Activated CD8-positive, alpha-beta T cell treated with anti-CD3 and anti-CD28 coated beads for 36 hours (primary cell): ENCODE measurements at places on chromosomes 13 and 19. TPM values are rescaled to one million over a fixed set of nuclear protein-coding genes. Genes with fewer than 3 reads are reported as not detected.
A peak's percentile ranks its signal among the peaks of the same experiment; 100 is the strongest.

The ZNF90 gene
- 21.4 TPM for total RNA-seq

DNA sequence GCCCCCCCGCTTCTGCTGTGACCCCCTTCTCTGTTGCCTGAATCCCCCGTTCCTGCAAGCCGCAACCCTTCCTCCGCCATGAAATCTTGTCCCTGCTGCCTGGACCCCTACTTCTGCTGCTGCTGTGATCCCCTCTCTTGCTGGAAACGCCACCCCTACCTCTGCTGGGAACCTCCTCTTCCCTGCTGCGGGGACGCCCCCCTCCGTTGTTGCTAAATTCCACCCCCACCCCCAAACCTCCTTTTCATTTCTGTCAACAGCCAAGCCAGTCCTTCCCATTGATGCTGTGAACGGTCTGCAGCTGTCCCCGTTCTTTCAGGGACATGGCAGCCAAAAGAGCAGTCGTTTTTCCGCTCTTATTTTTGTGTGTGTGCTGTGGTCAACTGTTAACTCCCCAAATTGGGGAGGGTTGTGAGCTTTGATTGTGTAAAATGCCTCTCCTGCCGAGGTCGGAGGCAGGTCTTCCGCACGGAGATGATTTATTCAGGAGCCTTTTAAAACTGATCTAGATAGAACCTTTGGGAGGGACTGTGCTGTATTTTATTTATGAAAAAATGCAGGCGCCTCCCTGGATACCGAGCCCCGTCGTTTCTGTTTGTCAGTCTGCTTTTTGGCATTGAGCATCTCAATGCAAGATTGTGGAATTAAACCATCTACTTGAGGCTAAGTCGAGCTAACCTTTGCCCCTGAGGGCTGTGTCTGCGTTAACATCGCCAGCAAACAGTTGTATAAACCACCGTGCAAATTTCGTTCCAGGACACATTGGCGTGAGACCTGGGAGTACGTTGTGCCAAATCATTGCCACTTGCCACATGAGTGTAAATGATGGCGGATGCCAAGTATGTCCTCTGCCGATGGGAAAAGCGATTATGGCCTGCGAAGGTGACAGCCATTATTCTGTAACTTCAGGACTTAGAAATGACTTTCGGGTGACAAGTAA is 27.9 kb upstream of the NDUFS7 start:
- peak; percentile 26 for DNase-seq

- DNase-seq: peak; percentile 46
These were observed 8.9 kb upstream of the VN1R1 start for GRCh38 chr19:57465680-57466381.

DNA sequence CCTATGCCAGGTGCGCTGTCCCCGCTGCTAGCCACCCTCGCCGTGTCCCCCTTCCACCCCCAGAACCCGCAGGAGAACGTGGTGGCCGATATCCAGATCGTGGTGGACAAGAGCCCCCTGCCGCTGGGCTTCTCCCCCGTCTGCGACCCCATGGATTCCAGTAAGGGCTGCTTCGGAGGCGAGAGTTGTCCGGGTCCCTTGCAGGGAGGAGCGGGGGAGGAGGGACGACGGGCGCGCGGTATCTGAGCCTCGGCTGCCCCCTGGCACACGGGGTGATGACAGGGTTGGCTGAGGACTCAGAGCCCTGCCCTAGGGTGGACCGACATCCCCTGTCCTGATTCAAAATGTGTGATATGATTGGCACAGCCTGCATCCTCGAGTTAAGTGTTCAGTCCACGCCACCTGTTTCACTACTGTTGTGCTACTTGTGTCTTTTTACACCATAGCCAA is 653 bp downstream of the MVB12A start:
- DNase-seq: peak; percentile 53

The CEACAM4 gene
- not detected for total RNA-seq

The ZNF613 gene
- total RNA-seq: 3.5 TPM

The ZNF433 gene
- 2.1 TPM for total RNA-seq

- DNase-seq: no peak
These were observed 382.7 kb downstream of the MYO16 start for GRCh38 chr13:109012115-109012514.

- DNase-seq: no peak
These were observed 58.5 kb downstream of the TRPM4 start for GRCh38 chr19:49216071-49216470.

The SRRM5 gene
- total RNA-seq: 0.54 TPM

GRCh38 chr13:41500511-41500910 is 43.2 kb downstream of the RGCC start:
- DNase-seq: peak; percentile 63

- DNase-seq: no peak
These were observed 633 bp downstream of the MYH14 start for GRCh38 chr19:50204081-50204428.

DNA sequence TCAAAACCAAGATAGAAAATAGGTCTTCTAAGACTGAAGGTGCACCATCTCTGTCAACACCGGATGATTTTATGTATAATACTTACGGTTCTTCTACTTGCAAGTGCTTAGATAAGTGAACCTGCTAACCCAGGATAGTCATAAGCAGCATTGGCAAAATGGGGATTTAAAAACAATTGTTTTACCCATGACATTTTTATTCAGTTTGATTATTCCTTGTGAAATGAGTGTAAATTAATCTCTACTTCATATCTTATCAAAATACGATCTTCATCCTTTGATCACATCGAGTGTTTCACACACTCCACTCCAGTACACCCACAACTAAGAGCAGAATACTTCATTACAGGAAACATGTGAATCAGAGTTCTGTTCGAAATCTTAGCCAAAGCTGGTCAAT is 23.0 kb upstream of the MTRF1 start:
- no peak for DNase-seq

DNA sequence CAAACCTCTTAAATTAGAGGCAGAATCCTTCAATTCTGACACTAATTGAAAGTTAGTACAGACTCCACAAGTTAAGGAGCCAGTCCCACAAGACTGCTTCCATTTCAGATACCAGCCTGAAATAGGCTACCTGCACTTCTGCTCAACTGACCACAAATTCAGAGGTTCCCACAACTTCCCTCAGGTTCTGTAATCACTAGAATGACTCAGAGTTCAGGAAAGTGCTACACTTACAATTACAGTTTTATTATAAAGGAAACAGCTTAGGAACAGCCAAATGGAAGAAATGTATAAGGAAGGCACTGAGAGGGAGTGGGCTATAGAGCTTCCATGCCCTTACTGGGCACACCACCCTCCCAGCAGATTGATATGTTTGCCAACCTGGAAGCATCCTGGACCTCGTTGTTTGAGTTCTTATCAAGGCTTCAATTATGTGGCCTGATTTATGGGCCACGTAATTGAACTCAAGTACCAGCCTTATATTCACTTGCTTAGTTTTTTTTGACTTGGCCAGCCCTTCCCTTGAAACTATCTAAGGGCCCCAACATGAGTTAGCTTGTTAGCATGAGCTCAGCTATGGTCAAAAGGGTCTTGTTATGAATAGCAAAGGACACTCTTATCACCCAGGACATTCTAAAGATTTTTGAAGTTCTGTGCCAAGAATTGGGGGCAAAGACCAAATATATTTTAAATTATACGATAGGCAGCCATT is 25.9 kb downstream of the NBEA start:
- no peak for DNase-seq

GRCh38 chr19:823565-824121 is 1.9 kb upstream of the PLPPR3 start:
- DNase-seq: no peak

- DNase-seq: peak; percentile 44
These were observed 25.1 kb upstream of the CD70 start for GRCh38 chr19:6616011-6616410.

The ZNF599 gene
- total RNA-seq: 3.5 TPM

The SPACA4 gene
- not detected for total RNA-seq

DNA sequence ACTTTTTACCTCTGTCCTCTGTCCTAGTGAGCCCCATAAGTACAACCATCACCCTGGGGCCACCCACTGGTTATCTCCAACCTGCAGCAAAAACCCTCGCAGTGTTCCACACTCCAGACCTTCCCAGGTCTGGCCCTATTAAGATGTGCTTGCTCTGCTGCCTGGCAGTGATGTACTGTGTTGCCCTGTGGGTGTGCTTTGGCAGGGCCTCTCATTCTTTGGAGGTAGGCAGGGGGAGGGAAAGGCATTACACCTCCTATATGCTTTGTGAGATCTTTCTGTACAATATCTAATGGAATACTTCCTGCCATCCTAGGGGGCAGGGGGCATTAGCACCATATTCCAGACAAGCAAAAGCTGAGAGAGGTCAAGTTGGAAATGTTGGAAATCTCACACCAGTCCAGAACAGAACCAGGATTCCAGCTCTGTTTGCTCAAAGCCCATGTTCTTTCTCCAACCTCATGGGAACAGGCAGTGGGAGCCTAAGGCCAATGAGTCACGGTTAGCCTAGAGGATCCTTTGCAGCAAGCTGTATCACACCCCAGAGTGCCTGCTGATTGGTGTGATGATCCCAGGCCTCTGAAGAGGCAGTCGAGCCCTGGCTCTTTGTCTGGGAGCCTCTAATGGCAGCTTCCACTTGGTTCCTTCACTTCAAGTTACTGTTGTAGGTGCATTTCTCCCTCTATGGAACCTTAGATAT is 59.7 kb upstream of the UBL3 start:
- DNase-seq: no peak

GRCh38 chr13:92657565-92657964 is 569.0 kb upstream of the GPC6 start:
- DNase-seq: no peak

- DNase-seq: no peak
These were observed 25.1 kb downstream of the SIPA1L3 start for GRCh38 chr19:37931881-37932655.

DNA sequence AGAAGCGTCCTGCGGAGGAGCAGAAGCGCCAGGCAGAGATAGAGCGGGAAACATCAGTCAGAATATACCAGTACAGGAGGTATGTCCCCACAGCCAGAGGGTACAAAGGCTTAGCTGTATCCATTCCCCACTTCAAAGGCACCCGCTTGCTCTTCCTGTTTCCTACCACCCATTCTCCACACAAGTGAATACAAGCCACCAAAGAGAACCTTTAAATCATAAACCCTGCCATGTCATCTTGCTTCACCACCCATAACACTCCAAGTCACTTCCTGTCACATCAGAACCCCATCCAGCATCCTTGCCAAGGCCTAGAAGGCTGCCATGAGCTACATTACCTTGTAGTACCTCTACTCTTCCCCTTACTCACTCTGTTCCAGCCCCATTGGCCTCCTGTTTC is 205.8 kb downstream of the LMO7 start:
- DNase-seq: no peak

DNA sequence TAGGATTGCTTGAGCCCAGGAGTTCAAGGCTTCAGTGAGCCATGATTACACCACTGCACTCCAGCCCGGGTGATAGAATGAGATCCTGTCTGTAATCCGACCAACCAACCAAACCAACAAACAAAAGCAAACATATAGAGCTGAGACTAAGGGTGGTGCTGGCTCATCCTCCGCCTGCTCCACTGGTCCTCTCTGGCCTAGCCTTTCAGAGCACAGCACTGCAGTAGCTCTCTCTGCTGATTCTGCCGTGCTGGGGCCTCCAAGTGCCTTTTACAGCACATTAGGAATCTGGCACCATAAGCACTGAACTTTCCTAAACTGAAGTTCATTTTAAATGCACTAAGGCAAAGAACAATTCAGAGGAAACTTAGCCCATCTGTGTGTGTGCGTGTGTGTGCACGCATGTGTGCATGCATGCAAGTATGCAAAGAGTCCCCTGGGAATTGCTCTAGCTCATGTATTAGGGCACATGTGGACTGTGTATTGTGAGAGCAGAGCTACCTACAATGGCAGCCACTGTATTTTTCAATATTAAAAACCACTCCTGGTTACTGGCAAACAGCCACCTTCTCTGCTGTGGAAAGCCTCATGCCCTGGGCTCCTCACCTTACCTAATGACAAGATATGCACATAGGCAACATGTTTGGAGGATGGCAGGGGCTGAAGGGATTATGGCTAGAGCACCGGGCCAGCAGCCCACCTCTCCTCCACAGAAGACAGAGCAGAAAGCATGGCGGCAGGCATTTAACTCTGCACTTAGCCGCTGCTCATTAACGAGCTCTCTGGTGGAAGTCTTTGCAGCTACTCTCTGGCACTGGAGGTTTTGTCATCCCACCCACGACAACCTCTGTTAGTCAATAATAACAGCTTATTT is 223.1 kb upstream of the TSHZ3 start:
- DNase-seq: no peak

DNA sequence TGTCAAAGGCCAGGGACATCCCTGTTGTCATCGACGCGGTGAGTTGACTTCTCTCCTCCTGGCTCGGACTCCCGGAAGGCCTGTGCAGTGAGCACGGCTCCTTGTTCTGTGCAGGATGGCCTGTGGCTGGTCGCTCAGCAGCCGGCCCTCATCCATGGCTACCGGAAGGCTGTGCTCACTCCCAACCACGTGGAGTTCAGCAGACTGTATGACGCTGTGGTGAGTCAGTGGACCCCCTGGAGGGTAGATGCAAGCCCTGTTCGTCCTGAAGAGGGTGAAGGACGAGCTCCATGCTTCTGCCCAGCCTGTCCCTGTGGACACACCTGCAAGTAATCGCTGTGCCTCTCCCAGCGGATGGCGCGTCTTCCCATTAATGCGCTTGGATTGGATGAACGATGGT is 19.2 kb downstream of the NAXD start:
- no peak for DNase-seq

The MAN2B1 gene
- total RNA-seq: 135 TPM

GRCh38 chr13:90933097-90933826 is 414.2 kb upstream of the MIR17HG start:
- DNase-seq: no peak

- no peak for DNase-seq
These were observed 2.2 kb downstream of the ANKRD10 start for GRCh38 chr13:110912651-110913051.

DNA sequence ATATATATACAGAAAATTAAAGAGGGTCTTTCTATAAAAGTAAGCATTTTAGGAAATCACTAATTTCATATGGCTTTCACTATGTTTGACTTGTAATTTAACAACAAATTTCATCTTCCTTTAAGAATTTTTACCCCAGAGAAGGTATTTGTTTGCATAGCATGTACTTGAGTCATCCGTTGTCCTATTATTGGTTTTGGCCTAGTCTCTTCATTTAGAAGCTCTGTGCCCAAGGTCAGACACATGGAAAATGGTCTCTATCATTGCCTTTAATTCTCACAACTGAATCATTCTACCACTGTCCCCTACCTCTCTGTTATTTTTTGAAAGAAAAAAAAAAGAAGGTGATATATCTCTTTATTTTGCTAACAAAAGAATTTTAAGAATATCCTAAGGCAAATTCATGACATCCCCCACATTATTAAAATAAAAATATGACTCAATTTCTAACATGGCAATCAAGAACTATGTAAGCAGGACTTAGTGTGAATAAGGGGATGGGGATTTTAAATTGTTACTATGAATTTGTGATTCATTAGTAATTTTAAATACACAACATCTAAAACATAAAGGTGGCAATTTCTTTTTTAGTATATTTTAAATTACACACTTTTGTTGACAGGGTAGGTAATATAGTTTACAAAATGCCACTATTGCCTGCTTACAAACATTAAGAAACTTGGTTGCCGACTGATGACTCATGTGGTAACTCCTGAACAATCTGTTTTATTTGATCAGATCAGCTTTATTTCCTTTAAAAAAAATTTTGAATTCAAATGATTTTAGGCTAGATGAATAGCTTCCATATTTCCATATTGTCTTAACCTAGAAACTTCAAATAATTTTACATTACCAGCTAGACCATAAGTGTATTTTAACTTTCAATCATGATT is 13.9 kb downstream of the SLITRK5 start:
- DNase-seq: no peak
